ENCODE measurements at places on chromosomes 3 and 15. TPM values are rescaled to one million over a fixed set of nuclear protein-coding genes. Genes with fewer than 3 reads are reported as not detected.
A peak's percentile ranks its signal among the peaks of the same experiment; 100 is the strongest.

DNA sequence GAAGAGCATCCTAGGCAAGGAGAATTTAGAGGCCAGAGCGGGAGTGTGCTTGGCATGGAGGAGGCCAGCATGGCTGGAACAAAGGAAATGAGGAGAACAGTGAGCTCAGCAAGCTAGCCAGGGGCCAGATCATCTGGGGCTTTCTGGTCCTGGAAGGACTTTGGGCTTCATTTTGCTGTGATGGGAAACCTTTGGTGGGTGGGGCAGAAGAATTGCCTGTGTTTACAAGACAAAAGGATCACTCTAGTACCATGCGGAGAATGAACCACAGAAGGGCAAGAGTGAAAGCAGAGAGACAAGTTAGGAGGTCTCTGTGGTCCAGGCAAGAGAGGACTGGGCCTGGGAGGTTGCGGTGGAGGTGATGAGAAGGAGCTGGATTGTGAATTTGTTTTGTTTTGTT lies 61.6 kb upstream of the FOXP1 start:
- no peak for DNase-seq

- DNase-seq: no peak
These were observed 3.3 kb downstream of the LMOD3 start for GRCh38 chr3:69119138-69119537.

GRCh38 chr3:123755085-123755484 lies 129.0 kb downstream of the MYLK start:
- no peak for DNase-seq

- DNase-seq: no peak
These were observed 77.0 kb downstream of the EPHA3 start for GRCh38 chr3:89184151-89184995.

Gene TMEM212
- total RNA-seq: not detected

Gene POLQ
- total RNA-seq: 34.3 TPM

DNA sequence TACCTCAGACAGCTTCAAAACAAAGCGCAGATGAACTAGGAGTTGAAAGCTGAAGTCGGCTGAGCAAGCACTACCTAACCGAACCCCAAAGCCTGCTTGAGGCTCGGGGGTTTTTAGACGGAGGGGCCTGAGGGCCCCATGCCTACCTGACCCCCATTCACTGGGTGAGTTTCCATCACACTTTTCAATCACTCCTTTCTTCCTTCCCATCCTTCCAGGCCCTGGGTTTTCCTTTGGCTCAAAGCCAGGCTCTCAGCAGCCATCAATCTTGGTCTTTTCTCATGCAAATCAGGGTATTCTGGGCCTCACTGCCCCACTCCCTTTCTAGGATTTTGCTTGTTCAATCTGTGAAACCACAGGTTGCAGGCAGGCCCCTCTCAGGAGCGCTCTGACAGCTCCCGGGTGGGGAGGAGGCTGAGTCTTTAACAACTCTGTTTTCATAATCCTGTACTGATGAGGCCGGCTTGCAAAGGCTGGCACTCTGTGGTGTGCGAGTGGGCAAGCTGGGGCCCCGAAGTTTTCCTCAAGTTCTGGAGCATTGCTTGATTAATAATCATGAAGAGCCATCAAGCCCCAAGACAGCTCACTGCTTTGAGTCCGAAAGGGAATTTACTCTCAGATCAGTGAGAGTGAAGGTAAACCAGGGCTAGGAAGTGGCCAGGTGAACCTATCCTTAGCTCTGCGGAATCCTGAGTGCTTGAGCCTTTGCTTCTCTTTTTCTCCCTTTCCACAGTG lies 97.6 kb downstream of the FRMD4B start:
- peak; percentile 61 for DNase-seq

Gene ILDR1
- 3.8 TPM for total RNA-seq

Gene IQCF5
- not detected for total RNA-seq

- no peak for DNase-seq
These were observed 4.8 kb downstream of the BMF start for GRCh38 chr15:40103864-40104271.

Gene PLIN1
- not detected for total RNA-seq

GRCh38 chr3:44892689-44893088 lies 18.3 kb downstream of the TGM4 start:
- DNase-seq: no peak

Gene GOLGA6L9
- total RNA-seq: 2.9 TPM

GRCh38 chr3:59483191-59483590 lies 433.4 kb upstream of the CFAP20DC start:
- no peak for DNase-seq

DNA sequence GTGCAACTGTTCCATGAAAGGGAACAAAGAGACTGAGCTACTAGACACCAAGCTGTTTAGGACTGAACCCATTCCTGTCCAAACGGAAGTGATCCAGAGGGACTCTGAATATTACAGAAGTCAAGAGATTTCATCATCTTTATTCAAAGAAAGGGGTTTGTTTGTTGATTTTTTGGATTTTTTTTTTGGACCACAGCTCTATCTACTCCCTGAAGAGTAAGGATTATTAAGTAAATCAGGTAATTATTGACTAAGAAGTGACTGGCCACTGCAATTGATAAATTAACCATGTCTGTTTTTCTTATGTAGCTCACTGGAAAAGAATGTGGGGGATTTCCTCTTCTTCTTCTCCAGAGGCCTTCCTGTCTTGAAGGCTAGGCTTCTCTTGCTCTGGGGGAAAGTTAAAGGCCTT lies 146.6 kb upstream of the TPM1 start:
- no peak for DNase-seq

DNA sequence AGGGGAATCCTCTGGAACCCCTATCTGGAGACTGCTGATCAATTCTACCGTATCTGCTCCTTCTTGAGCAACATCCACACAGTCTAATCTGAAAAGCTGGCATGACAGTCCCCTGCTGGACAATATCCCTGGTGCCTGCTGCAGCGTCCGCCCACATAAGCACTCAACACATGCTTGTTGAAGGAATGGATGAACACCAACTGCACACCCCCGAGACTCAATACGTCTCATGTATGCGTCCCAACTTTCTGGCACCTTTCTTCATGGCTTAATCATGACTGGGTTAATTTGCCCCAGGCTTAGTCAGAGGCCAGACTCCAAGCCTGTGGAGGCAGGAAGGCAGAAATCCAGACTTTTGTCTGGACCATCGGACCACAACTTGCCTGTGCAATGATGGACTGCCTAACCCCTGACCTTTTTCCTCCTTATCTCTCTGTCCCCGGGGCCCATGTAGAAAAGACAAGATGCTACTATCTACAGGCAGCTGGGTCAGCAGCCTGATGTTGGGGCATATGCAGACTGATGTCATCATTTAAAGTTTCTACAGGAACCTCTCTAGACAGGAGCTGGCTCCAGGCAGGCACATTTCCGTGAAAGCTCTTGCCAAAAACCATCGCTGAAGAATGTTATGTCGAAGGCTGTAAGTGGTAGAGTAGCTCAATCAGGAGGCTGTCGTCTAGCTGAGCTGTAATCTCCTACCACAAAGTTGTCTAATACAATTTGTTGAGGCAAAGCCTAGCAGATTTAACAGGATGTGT lies 114.1 kb upstream of the TPM1 start:
- no peak for DNase-seq

Gene SERINC4
- total RNA-seq: 0.20 TPM

DNA sequence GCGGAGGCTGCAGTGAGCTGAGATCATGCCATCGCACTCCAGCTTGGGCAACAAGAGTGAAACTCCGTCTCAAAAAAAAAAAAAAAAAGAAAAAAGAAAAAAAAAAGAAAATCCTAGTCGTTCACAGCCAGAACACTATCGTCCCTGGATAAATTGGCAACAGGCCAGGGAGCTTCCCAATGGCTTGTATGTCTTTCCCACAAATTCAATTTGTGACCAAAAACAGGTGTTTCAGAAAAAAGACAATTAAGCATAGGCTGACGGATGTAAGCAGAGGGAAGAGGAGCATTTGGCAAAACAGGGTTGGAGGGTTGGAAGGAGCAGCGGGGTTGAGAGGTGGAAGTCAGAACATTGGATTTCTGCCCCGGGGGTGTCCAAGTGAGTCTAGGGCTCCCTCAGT lies 8.5 kb downstream of the EPB42 start:
- no peak for DNase-seq

DNA sequence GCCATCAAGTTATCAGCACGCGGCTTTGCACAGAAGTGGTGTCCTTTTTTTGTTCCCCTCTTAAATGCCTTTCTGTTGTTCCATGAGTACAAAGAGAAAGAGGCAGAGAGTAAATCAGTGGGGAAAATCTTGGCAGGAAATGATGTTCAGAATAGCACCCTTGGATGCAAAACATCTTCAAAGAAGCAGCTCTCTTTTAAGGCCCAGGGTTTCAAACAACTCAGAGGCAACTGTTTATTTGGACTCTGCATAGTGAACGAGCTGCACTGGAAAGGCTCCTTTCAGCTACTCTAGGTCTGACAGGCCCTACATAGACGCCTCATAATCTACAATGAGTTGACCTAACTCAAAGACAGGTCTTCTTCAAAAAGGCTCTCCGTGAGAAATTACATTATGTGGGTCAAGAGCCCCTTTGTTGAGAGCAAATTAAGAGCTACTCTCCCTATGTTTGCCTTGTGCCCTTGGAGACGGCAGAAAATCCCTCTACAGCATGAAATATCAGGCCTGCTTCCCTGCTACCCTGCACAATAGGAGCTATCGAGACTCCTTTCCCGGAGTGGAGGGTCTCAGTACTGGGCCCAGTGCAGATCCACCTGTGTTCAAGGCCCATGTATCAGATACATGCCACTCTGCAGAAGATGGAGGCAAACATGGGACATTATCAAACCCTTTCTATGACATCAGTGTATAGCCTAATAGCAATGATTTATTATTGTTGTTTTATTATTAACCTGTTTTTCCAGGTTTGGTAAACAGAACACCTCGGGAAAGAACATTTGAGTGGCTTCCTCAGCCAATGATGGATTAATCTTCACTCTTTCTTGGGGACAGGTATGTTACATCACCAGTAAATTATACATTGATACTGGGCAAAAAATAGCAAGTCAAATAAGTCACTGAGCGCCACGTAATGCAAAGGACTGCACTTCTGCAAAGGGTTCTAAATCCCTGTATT lies 53.1 kb downstream of the HEG1 start:
- DNase-seq: no peak

GRCh38 chr3:14128724-14129123 lies 3.9 kb downstream of the TMEM43 start:
- no peak for DNase-seq

DNA sequence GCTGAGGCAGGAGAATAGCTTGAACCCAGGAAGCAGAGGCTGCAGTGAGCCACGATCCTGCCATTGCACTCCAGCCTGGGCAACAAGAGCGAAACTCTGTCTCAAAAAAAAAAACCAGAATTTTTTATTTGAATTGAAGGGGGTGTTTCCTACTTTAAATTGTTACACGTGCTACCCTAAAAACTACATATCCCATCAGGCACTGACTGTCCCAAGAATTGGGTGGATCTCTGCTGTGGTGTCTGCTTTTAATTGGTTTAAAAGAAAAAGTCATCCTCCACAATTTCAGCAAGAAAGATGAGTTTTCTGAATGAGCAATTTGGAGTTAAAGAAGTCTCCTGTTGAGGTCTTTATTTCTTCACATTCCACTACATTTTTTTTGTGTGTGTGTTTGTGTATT lies 2.1 kb downstream of the PDIA3 start:
- peak; percentile 44 for DNase-seq

- no peak for DNase-seq
These were observed 325.8 kb upstream of the NAALADL2 start for GRCh38 chr3:174533286-174533685.

- DNase-seq: no peak
These were observed 171.3 kb upstream of the GADL1 start for GRCh38 chr3:31065765-31066164.

DNA sequence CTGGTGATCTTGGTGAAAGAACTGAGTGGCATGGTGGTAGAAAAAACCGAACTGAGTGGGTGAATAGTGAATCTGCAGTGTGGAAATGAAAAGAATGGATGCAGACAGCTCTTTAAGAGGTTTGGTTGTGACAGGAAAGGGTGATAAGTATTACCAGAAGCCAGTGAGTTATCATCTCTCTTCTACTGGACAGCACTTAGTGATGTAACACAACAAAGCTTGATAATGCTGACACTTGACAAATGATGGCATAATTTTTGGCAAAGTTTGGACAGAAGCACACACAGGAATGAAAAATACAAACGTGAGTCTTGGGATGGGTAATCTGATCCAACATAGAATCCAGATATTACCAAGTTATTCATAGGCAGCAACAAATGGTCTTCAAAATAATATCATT lies 112.2 kb downstream of the ISL2 start:
- no peak for DNase-seq

- DNase-seq: no peak
These were observed 4.6 kb upstream of the AMOTL2 start for GRCh38 chr3:134378818-134379217.

GRCh38 chr3:17505856-17506255 lies 236.6 kb downstream of the TBC1D5 start:
- no peak for DNase-seq

DNA sequence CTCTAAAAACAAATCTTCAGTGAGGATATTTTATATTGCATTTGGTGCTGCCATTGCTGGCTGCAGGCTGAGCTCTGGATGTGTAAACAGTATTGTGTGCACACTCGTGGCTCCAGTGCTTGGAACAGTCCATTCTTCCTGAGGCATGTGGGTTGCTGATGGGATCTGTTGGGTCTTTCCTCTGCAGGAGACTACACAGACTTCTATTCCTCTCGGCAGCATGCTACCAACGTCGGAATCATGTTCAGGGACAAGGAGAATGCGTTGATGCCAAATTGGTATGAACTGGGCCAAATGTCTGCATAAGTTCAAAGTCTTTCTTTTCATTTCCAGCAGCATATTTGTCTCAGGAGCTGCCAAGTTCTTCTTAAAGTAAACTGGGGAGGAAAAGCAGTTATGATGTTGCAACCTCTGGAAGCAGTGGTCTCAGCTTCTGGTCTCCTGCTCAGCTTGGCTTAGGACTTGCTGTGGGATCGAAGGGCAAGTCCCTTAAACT lies 9.3 kb downstream of the FAH start:
- DNase-seq: no peak

- no peak for DNase-seq
These were observed 42.9 kb downstream of the LARP6 start for GRCh38 chr15:70810916-70811578.

DNA sequence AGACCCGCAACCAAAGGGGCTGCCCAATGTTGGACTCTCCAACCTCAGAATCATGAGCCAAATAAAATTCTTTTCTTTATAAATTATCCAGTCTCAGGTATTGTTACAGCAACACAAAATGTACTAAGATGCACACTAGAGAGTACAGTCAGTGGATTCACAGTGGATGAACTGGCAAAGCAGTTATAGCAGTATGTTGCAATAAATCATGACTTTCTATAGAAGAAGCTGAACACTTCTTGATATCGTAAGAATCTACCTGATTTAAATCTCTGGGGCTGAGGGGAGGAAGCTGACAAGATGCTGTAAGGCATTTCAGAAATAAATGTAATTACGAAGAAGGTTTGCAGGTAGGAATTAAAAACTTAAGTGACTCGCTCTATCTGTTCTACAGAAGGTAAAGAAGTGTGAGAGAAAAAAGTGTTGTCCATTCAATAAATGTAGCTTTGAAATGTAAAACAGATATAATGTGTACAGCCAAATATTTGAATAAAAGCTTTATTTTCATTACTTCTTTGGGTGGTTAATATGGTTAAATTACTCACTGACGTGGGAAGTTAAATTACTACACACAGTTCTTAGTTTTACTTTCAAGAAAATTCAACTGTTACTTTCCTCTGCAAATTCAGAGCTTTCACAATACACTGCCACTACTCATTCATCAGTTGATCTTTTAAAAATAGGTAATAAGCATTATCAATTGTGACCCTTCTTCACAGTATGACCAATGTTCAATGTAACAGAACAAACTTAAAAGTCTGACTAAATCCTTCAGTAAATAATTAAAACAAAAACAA lies 439.1 kb downstream of the SHQ1 start:
- no peak for DNase-seq

Gene PIERCE2
- total RNA-seq: not detected

- no peak for DNase-seq
These were observed 453.0 kb upstream of the GOLIM4 start for GRCh38 chr3:168548719-168549118.
